PC-3 (cell line): ENCODE measurements at places on chromosomes 7 and 10.

GRCh38 chr7:30303312-30304039 lies 19.1 kb downstream of the ZNRF2 start:
- no peak for DNase-seq

- DNase-seq = peak; percentile 89
Measured at GRCh38 chr7:84529480-84530205, 335.1 kb upstream of the SEMA3A start.

- DNase-seq = no peak
Measured at GRCh38 chr10:8088504-8088903, 34.0 kb downstream of the GATA3 start.

- DNase-seq = no peak
Measured at GRCh38 chr10:49651917-49652316, 27.5 kb upstream of the C10orf53 start.

DNA sequence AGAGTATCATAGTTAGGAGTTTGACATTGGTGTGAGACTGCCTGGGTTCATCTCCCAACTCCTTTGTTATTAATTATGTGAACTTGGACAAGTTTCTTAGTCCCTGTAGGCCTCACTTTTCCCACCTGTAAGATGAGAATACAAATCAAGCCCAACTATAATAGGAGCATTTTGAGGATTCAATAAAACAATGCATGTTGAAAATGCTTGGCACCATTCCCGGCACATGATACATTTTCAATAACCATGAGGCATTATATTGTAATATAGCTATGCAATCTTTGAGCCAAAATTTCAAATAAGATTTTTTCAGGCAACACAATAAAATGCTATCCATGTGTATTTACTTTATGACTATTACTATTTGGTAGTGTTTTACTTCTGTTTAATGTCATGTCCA lies 229.0 kb upstream of the SP4 start:
- peak; percentile 12 for DNase-seq
